SJCRH30 (cell line): ENCODE measurements at places on chromosomes 1 and 21. TPM values are rescaled to one million over a fixed set of nuclear protein-coding genes. Genes with fewer than 3 reads are reported as not detected.

DNA sequence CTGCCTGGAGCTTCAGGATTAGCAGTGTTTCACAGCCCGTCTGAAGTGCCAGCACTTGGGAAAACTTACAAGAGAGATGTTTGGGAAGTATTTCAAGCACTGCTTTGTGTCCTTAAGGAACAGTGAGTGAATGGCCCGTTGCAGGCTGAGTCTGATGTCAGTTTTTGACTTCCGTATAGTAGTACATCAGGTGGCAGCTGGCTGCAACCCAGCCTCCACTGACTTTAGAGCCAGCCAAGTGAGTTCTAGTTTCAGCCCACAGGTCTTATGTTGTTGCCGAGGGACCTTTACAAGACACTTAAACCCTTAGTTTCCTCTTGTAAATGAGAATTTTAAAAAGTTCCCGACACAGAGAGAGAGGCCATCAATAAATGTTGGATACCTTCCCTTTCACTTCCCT is 35.0 kb downstream of the UCK2 start:
- peaks cover 15% of the 10 kb centered on the region for H3K4me1 ChIP-seq
- DNase-seq, result no peak
- peaks cover 5% of the 10 kb centered on the region; the same call in 1 of the 2 replicates for H3K36me3 ChIP-seq
- no peak overlapping the region for H3K4me3 ChIP-seq

- H3K27me3 ChIP-seq, result no peaks in the 10 kb centered on the region
- no peak overlapping the region for H3K4me3 ChIP-seq
- no peaks in the 10 kb centered on the region for H3K36me3 ChIP-seq
- H3K27ac ChIP-seq, result no peak overlapping the region
- peak; percentile 64 for DNase-seq
Observed at GRCh38 chr1:162357681-162358266, 18.9 kb downstream of the SPATA46 start.

DNA sequence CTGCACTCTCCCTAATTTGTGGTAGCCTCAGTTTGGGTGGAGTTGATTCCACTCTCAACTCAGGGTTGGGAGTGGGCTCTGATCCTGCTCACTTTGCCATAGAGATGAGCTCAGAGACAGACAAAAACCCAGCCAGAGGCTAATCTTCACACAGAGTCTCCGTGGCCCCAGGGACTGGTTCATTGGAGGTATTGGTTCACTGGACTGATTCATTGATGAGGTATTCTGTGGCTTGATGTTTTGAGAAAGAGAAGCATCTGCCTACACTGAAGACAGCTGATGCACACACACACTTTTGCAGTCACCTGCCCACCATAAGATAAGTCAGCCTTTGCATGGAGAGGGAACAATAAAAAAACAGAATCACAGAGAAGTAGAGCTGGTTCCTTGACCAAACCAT is 183.8 kb downstream of the AJAP1 start:
- no peaks in the 10 kb centered on the region; the same call in 1 of the 2 replicates for H3K27me3 ChIP-seq
- DNase-seq, result no peak
- no peak overlapping the region for H3K4me3 ChIP-seq
- no peaks in the 10 kb centered on the region for H3K36me3 ChIP-seq
- no peaks in the 10 kb centered on the region for H3K4me1 ChIP-seq

GRCh38 chr1:86370601-86371022 is 25.5 kb downstream of the ODF2L start:
- no peak overlapping the region for H3K27ac ChIP-seq
- H3K27me3 ChIP-seq, result no peaks in the 10 kb centered on the region
- DNase-seq, result no peak
- no peak overlapping the region for H3K4me3 ChIP-seq
- H3K36me3 ChIP-seq, result peaks cover 2% of the 10 kb centered on the region; the same call in 1 of the 2 replicates

GRCh38 chr1:154213274-154213673 is 7.1 kb upstream of the CFAP141 start:
- no peak for DNase-seq
- H3K4me1 ChIP-seq, result no peaks in the 10 kb centered on the region
- no peak overlapping the region for H3K4me3 ChIP-seq
- peaks cover 59% of the 10 kb centered on the region for H3K36me3 ChIP-seq
- H3K27ac ChIP-seq, result no peak overlapping the region
- H3K27me3 ChIP-seq, result no peaks in the 10 kb centered on the region

DNA sequence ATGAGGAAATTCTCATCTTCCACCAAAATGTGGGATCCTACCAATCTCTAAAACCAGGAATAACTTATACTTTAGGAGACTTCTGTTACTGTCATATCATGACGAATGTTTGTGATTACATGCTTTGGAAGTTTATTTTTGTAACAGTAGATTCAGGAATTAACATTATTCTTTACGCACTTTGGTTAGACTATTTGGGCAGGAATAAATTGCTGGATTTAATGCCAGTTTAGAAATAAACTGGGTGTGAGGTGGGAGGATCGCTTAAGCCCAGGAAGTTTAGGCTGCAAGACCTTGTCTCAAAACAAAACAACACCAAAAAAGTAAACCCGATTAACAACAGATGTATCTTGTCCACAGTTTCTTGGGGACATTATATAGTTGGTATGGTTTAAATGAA is 52.1 kb downstream of the MIGA1 start:
- peaks cover 7% of the 10 kb centered on the region for H3K4me1 ChIP-seq
- no peaks in the 10 kb centered on the region for H3K27me3 ChIP-seq
- no peak overlapping the region for H3K4me3 ChIP-seq
- H3K36me3 ChIP-seq, result peaks cover 11% of the 10 kb centered on the region

- peak overlapping the region; percentile 42 for H3K27ac ChIP-seq
- DNase-seq, result peak; percentile 82
- no peaks in the 10 kb centered on the region for H3K36me3 ChIP-seq
- H3K4me1 ChIP-seq, result peaks cover 6% of the 10 kb centered on the region; the same call in 1 of the 2 replicates
- H3K4me3 ChIP-seq, result peak overlapping the region; percentile 66
Observed at GRCh38 chr21:42652527-42653230, 742 bp upstream of the PDE9A start.

DNA sequence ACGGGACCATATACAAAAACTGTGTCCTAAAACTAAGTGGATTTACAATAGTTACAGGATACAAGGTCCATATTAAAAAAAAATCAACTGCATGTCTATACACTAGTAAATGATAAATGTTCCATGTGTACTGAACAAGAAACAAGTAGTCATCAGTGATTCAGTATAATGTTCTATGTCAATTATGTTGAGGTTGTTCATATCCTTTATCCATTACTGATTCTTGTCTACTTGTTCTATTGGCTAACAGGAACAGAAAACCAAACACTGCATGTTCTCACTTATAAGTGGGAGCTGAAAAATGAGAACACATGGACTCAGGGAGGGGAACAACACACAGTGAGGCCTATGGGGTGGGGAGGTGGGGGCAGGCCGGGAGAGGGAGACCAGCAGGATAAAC is 90.5 kb downstream of the CDC42BPA start:
- peaks cover 5% of the 10 kb centered on the region; the same call in 1 of the 2 replicates for H3K36me3 ChIP-seq
- H3K4me1 ChIP-seq, result no peaks in the 10 kb centered on the region
- H3K4me3 ChIP-seq, result no peak overlapping the region

DNA sequence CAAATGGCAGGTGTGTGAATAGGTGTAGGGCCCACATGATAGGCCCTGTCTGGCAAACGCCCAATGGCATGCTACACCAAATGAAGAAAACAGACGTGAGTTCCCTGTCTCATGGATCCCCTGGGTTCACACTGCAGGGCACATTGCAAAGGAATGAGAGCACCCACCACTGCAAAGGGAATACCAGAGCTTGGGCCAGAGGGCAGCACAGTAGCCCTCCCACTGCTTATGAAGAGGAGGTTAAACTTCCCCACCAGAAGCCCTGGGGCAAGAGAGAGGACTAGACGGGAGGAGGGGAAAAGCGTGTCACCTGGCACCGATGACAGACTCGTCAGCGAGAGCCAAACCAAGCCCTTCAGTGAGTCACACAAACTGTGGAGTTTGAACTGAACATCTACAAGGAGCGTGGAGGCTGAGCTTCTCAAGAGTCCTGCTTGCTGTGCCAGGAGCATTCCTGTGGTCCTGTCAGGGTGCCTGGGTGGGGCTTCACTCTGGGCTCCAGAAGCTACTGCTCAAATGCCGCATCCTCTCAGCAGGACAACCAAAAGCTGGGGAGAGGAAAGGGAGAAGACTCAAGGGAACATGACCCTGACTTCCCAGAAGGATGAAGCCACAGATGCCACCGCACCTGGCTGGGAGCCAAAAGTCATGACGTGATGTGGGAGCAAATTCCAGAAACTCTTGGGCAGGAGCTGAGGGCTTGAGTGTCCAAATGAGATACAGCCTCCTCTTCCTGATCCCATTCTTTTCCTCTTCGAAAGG is 61.1 kb downstream of the TOMM20 start:
- H3K36me3 ChIP-seq, result no peaks in the 10 kb centered on the region
- peak; percentile 92 for DNase-seq
- peak overlapping the region; percentile 49 for H3K27ac ChIP-seq
- no peak overlapping the region for H3K4me3 ChIP-seq
- peaks cover 36% of the 10 kb centered on the region for H3K4me1 ChIP-seq

DNA sequence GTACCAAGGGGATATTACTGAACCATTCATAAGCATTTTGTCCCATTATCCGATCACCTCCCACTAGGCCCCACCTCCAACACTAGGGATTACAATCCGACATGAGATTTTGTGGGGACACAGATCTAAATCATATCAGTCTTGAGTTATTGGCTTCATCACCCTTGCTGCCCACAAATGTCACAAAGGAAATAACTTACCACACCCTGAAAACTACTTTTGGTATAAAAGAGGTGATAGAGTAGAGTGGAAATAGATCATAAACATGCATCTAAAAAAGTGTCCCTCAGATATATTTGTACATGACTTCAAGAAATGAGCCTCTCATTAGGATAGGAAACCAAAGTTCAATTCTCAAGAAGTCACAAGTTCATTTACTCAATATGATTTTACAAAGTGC is 22.6 kb upstream of the FCRL3 start:
- H3K4me3 ChIP-seq, result no peak overlapping the region
- H3K27ac ChIP-seq, result no peak overlapping the region
- DNase-seq, result no peak
- H3K27me3 ChIP-seq, result no peaks in the 10 kb centered on the region

DNA sequence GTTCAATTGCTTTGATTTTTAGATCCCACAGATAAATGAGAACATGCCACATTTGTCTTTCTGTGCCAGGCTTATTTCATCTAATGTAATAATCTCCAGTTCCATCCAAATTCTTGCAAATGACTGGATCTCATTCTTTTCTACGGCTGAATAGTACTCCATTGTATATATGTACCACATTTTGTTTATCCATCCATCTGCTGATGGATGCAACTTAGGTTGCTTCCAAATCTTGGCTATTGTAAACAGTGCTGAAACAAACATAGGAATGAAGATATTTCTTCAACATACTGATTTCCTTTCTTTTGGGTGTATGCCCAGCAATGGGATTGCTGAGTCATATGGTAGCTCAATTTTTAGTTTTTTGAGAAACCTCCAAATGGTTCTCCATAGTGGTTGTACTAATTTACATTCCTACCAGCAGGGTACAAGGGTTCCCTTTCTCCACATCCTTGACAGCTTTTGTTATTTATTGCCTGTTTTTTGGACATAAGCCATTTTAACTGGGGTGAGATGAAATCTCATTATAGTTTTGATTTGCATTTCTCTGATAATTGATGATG is 344.4 kb downstream of the KCTD3 start:
- no peak for DNase-seq
- no peak overlapping the region for H3K4me3 ChIP-seq
- no peaks in the 10 kb centered on the region for H3K36me3 ChIP-seq
- H3K4me1 ChIP-seq, result no peaks in the 10 kb centered on the region

- peaks cover 5% of the 10 kb centered on the region; the same call in 1 of the 2 replicates for H3K4me1 ChIP-seq
- no peak overlapping the region for H3K4me3 ChIP-seq
- no peak overlapping the region for H3K27ac ChIP-seq
- H3K36me3 ChIP-seq, result no peaks in the 10 kb centered on the region
- no peak for DNase-seq
- no peaks in the 10 kb centered on the region for H3K27me3 ChIP-seq
Observed at GRCh38 chr1:54559771-54560231, 11.8 kb downstream of the ACOT11 start.

DNA sequence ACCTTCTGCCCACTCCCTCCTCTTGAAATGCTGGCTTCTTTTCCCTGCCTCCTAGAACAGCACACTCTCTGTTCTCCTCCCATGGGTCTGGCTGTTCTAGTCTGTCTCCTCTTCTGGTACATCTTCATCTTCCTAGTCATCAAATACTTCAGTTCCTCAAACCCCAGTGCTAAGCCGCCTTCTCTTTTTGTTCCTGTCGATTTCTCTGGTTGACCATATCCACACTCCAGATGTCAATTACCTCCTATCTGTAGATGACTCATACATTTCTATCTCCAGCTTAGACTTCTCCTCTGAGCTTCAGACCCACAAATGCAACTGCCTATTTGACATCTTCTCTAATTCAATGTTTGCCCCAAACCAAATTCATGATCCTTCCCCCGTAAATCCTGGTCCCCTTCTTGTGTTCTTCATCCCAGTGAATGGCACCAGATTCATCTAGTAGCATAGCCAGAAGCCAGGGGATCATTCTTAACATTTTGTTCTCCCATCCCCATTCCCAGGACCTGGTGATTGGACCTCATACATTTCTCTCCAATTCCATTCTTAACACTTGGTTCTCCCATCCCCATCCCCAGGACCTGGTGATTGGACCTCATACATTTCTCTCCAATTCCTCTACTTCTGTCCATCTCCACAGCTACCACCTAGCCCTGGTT is 35.9 kb downstream of the USP24 start:
- H3K27me3 ChIP-seq, result no peaks in the 10 kb centered on the region
- no peak for DNase-seq
- peaks cover 18% of the 10 kb centered on the region for H3K36me3 ChIP-seq
- no peak overlapping the region for H3K4me3 ChIP-seq

DNA sequence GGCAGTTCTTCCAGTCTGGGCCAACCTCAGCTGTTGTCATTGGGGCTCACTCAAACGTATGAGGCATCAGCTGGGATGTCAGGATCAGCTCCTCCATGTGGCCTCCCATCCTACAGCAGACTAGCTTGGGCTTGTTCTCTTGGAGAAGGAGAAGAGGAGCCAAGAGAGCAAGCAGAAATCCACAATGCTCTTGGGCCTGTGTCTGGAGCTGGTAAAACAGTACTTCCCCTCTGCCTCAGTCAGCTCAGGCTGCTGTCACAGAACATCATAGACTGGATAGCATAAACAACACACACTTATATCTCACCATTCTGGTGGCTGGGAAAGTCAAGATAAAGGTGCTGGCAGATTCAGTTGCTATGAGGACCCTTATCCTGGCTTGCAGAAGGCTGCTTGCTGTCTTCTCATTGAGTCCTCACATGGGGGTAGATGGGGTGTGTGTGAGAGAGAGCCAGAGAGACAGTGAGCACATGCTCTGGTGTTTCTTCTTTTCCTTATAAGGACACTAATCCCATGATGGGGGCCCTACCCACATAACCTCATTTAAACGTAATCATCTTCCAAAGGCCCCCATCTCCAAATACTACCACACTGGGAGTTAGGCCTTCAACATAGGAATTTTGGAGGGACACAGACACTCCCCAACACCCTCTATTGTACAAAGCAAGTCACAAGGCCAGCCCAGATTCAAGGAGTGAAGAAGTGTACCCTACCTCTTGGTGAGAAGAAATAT is 16.3 kb upstream of the DNAJC6 start:
- H3K27ac ChIP-seq, result no peak overlapping the region
- no peaks in the 10 kb centered on the region for H3K36me3 ChIP-seq
- H3K4me1 ChIP-seq, result no peaks in the 10 kb centered on the region

- no peaks in the 10 kb centered on the region for H3K36me3 ChIP-seq
- DNase-seq, result peak; percentile 57
- H3K27me3 ChIP-seq, result peaks cover 14% of the 10 kb centered on the region; the same call in 1 of the 2 replicates
- H3K4me3 ChIP-seq, result no peak overlapping the region
Observed at GRCh38 chr1:2378956-2379732, 12.2 kb downstream of the MORN1 start.

The CFHR5 gene
- not detected in 2 replicates for total RNA-seq

The C8B gene
- not detected in 2 replicates for total RNA-seq

The PI4KB gene
- 29.4 and 32.3 TPM in 2 replicates for total RNA-seq

The SLAMF6 gene
- not detected in 2 replicates for total RNA-seq

The OLFML3 gene
- total RNA-seq, result 96.5 and 104 TPM in 2 replicates

The AMY1C gene
- total RNA-seq, result 0.10 TPM in 1 of 2 replicates, not detected in the other

The CASQ1 gene
- total RNA-seq, result 0.15 and 0.49 TPM in 2 replicates
